ENCODE measurements at places on chromosomes 11 and 22. TPM values are rescaled to one million over a fixed set of nuclear protein-coding genes. Genes with fewer than 3 reads are reported as not detected.

The OR5P2 gene
- total RNA-seq = not detected

The APOA1 gene
- 203 TPM for total RNA-seq

DNA sequence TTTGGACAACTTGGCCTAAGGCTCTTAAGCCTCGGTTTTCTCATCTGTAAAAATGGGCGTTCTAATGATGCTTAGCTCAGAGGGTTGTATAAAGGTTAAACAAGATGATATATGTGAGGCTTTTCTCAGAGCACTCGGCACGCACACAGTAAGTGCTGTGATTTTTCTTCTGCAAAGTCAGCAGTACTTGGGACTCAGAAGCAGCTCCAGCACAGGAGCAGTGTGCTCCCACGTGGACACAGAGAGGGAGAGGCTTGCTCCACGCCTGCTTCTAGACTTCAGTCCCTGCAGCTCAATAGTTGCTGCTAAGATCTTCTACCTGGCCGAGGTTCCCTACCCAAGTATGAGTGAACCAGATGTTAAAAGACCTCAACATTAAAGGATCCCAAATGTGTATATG, 39.9 kb upstream of the PHF21A start:
- H3K27ac ChIP-seq = no peak overlapping the region
- no peaks in the 10 kb centered on the region for H3K36me3 ChIP-seq
- H3K27me3 ChIP-seq = peaks cover 35% of the 10 kb centered on the region
- no peak overlapping the region for H3K4me3 ChIP-seq

DNA sequence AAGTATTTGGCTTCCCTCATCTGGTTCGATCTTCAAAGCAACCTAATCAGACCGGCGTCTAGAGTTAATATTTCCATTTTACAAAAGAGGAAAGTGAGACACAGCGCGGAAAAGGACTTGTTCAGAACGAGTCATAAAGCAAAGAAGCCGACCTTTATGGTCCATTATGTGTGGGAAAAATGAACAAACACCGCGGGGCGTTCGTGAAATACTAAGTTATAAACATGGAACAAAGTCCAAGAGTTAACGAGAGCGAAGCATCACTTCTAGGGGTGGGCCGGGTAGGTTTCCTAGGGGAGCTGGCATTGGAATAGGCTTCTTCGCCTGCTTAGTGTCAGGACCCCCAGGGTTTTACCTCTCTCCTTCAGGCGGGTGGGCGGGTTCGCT, 575 bp downstream of the DUSP18 start:
- H3K27ac ChIP-seq = peak overlapping the region; percentile 87
- no peak for DNase-seq
- peak overlapping the region; percentile 85 for H3K4me3 ChIP-seq
- peaks cover 12% of the 10 kb centered on the region for H3K4me1 ChIP-seq
- peaks cover 27% of the 10 kb centered on the region for H3K27me3 ChIP-seq

- no peaks in the 10 kb centered on the region for H3K27me3 ChIP-seq
- no peak for DNase-seq
- peaks cover 23% of the 10 kb centered on the region for H3K36me3 ChIP-seq
Measured at GRCh38 chr11:11895672-11896071, 53.9 kb downstream of the USP47 start.
